Activated T-helper 1 cell treated with anti-CD3 and anti-CD28 coated beads, Interleukin-2, amount 50 U/mL, for 16 hours (primary cell): ENCODE measurements at places on chromosomes 1 and 21.

DNA sequence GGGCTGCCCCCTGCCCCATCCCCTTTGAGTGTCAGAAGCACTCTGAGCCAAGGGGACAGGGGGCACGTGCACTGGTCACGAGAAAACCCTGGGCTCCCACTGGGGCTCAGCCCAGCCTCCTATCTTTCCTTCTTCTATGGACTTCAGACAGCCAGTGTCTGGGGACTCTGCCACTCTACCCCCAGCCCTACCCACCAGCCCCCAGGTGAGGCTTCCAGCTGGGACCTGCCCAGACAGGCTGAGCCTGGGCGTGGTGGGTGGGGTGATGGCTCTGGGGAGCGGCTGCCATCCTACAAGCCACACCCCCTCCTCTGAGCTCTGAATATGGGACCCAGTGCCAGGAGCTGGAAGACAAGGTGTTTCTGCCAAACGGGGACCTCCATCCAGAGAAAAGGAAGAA is 8.0 kb upstream of the SFN start:
- DNase-seq, result no peak

DNA sequence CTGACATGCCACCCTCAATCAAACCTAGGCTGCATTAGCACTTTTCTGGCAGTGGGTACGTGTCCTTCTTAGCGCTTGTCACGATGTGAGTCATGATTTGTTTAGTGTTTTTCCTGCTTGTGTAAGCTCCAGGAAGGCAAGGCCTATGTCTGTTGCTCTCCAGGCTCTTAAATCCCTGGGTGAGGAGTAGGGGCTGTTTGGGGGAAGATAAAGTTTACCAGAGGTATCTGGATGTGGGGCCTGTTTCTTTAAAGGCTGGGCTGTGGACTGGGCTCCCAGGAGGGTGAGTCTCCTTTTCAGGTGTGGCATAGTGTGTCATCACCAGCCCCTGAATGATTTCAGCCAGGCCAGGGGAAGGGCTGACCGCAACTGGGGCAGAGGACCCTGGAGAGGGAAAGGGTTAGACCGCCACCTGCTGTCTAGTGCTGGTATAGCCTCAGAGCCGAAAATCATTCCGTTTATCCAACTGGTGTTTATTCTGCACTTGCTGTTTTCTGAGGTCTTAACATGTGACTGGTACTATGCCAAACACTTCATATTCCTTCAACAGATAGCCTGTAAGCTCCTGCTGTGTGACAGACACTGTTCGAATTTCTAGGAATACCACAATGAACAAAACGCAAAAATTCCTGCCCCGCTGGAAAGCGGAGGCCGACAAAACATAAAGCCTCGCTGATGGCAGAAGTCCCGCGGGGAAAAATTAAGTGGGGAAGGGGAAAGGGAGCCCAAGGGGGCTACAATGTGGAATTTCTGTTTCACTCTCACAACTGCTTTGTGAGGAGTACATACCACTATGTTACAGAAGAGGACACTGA is 9.7 kb downstream of the SERINC2 start:
- peak; percentile 37 for DNase-seq

GRCh38 chr1:39272027-39272797 is 67.7 kb downstream of the MACF1 start:
- no peak for DNase-seq

DNA sequence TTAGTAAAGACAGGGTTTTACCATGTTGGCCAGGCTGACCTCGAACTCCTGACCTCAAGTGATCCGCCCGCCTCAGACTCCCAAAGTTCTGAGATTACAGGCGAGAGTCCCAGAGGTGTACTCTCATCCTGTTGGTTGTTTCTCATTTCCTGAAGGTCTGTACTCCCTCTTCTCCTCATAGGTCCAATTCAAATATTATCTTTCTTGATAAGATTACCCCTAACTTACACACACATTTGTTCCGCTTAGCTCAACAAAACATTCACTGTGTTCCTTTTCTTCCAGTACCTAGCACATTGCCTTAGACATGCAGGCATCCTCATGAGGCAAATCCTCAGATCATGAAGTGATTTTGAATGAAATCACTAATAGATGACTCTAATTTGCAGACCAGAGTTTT is 72.4 kb upstream of the SSX2IP start:
- no peak for DNase-seq

DNA sequence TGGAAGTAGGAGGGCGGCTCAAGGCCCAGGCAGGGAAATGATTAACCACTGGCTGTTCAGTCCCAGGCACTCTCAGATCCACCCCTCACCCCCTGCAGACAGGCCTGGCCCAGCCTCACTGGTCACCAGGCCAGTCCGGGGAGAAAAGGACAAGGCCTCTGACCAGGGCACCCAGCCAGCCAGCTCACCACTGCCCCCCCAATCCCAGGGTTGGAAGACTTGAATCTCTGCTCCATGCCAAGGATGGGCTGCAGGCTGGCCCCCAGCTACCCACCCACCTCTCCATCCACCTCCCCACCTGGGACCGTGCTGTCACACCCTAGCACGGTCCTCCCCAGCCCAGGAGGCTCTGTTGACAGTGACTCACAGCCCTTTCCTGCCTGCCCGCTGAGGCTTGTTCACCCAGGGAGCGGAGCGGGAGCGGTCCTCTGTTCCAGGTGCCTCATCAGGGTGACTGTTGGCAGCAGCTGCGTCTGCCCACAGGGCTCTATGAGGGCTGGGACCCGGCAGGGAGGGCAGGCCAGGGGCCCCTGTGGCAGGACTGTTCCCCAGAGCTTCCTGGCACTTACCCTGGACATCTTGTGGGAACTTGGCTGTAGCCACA is 2.2 kb downstream of the LAD1 start:
- no peak for DNase-seq

DNA sequence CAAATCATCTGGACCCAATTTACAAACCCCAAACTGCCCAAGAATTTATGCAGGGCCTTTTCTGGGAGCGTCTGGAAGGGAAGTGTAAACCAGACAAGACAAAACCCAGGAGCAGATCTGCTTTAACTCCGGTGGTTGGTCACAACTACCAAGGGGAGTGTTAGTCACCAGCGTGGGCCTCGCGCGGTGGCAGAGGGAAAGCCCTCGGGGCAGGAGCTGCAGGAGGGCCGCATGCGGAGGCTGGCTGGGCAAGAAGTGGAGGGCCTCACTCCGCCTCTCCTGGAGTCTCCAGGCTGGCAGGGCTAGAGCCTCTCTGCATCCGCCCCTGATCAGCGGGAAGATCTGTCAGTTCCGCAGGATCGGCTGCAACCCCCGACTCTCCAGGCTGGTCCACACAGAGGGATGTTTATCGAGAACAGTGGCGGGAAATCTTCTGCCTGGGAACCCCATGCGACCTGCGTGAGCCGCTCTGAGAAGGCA is 2.0 kb downstream of the COL24A1 start:
- DNase-seq, result no peak

- DNase-seq, result no peak
Measured at GRCh38 chr1:65278376-65279069, 30.8 kb upstream of the DNAJC6 start.

DNA sequence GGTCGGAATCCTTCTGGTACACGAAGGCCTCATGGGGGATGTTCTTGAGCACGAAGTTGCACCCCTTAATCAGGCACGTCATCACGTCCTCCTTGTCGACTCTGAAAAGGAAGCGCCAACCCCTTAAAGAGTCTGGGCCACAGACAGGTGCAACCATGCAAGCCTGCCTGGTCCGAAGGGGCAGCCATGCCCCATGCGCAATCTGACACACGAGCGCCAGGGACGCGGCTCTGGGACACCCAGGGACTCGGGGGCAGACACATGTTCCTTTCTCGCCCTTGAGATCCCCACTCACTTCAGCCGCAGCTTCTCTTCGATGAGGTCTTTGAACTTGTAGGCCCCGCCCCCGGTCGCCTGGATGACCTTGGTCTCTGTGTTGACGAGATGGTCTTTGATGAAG is 5.6 kb downstream of the PANK4 start:
- no peak for DNase-seq

DNA sequence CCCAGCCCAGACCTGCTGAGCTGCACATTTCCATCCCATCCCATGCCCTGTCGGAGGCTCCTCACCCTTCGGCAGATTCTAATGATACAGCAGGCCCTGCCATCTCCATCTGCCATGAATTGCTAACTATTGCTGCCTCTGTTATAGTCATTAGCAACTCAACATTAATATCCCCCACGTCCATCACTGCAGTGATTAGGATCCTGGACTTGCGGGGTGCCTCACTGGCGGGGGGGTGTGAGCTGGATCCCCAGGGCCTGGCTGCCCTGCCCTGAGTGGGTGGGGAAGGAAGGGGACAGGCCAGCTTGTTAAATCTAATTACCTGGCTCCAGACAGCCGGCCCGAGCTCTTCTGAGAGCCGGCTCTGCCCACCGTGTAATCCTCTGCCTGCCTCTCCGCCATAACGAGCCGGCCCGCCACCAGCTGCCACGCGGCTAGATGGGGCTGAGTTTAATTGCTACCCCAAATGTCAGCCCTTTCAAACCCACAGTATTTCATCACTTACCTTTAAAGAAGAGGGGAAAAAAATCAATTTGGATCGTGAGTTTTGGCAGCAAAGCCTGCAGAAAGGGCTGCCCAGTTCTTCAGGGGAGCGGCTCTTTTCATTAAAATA is 227.3 kb upstream of the CSF3R start:
- DNase-seq, result no peak

- no peak for DNase-seq
Measured at GRCh38 chr1:166164646-166164994, 2.2 kb downstream of the FAM78B start.

GRCh38 chr1:76256289-76257223 is 182.0 kb downstream of the ST6GALNAC3 start:
- no peak for DNase-seq

GRCh38 chr1:193574913-193575312 is 388.5 kb upstream of the B3GALT2 start:
- no peak for DNase-seq

- DNase-seq, result no peak
Measured at GRCh38 chr1:183696981-183697380, 43.9 kb upstream of the APOBEC4 start.

GRCh38 chr1:26582836-26583460 is 53.4 kb downstream of the RPS6KA1 start:
- DNase-seq, result peak; percentile 50

DNA sequence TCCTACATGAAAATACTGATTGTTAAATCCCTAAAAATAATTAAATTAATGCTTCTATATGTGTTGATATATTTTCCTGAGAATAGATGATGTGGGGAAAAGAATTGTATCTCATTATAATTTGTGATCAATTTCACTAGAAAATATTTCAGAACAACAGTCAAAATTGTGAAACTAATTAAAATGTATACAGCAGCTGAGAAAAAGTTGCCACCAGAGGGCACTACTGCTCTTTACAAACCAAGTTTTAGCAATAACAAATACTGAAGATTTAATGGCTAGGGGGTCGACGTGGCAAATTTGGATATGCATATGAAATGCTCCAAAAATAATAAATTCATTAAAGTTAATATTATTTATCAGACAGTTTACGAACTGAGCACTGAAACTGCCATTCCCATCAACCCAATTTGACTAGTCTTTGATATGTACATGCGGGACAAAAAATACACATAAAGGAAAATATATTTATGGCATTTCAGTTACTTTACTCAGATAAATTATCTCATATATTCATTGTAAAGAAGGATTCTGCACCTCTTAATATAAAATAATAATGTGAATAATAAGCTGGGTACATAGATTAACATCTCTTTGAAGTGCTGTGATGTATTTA is 96.3 kb upstream of the TMPRSS15 start:
- no peak for DNase-seq

DNA sequence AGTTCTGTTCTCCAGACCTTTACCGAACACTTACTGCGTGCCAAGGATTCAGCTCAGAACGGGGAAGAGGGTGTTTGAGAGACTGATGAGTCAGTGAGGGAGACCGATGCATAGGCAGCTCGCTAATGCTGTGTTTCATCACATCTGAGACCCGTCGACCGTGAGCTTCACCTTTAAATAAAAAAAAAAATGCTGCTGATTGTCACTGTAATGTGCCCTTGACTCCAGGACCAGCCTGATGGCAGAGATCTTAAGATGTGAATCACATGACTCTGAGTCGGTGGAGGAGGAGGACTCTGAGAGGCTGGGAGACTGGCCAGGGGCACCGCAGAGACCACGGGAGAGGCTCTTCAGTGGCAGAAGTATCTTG is 28.8 kb downstream of the SPSB1 start:
- no peak for DNase-seq

GRCh38 chr1:47705517-47706130 is 267.8 kb downstream of the FOXD2 start:
- no peak for DNase-seq

- DNase-seq, result no peak
Measured at GRCh38 chr1:63908016-63908415, 134.2 kb downstream of the ROR1 start.

- DNase-seq, result no peak
Measured at GRCh38 chr1:45929257-45929687, 125.9 kb downstream of the MAST2 start.

GRCh38 chr1:110148961-110149360 is 1.3 kb upstream of the SLC6A17 start:
- DNase-seq, result no peak

- no peak for DNase-seq
Measured at GRCh38 chr1:3077561-3077960, 8.6 kb downstream of the PRDM16 start.

DNA sequence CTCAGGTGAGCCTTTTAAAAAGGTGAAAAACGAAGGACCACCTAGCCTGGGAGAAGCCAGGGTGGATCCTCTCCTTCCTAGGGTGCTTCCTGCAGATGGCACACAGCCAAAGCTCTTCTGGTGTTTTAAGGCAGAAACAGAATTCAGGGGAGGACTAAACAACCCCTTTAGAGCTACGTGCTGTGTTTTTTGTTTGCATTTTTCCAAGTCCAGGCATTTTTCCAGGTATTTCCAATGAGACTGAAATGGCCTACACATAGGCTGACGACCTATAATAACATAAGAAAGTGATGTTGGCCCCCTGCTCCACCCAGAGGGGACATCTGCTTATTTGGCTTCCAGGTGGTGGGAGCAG is 83.8 kb downstream of the CAPZB start:
- DNase-seq, result no peak

- no peak for DNase-seq
Measured at GRCh38 chr1:70671006-70671405, 259.9 kb downstream of the CTH start.

GRCh38 chr1:143497374-143497747 is 474.4 kb downstream of the FAM72C start:
- no peak for DNase-seq

DNA sequence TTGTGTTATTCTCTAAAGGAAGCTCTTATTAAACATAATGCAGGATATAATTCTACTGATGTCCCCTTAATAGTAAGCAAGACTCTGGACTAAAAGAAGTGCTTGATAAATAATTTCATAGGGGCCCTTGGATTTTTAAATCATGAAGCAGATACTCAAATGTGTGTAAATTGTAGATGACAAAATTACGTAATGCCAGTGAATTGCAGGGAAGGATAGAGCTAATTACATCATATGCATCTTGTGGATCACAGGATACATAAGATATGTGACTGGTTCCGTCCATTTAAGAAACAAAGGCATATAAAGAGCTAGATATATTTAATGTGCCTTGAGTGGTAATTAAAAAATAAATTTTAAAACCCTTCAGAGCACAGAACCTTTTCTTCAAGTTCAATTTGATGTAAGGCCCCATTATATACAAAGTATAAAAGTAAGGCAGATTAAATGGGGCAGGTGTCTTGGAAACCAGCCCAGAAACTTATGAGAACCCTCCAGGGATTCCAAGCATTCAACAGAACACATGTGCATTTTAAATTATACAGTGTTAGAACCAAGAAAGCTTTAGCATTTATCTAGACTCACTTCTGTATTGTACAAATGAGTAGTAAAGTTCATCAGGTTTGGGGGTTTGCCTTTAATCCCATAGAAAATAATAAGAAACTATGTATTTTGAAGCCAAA is 190.4 kb downstream of the NCAM2 start:
- DNase-seq, result no peak

GRCh38 chr21:41932191-41932575 is 21.6 kb downstream of the C2CD2 start:
- DNase-seq, result no peak

- no peak for DNase-seq
Measured at GRCh38 chr1:38476111-38476849, 383.3 kb downstream of the RRAGC start.
